Adrenal gland (tissue), 19 donors: ENCODE measurements at places on chromosomes 6 and 20.

DNA sequence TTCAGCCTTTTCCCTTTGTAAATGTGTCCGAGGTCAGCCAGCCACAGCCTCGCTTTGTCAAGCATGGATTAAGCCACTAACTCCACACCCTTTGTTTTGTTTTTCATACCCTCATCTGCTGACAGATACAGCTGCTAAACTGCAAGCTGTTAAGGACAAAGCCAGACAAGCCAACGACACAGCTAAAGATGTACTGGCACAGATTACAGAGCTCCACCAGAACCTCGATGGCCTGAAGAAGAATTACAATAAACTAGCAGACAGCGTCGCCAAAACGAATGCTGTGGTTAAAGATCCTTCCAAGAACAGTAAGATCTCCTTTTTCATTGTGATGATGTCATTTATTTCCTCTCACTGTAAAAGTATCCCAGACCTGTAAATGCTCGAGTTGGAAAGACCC lies 269.3 kb downstream of the ARHGAP18 start:
- no peak for DNase-seq

GRCh38 chr20:11387189-11387754 lies 530.4 kb upstream of the BTBD3 start:
- DNase-seq: no peak

- DNase-seq: no peak
Measured at GRCh38 chr6:49541936-49542335, 8.5 kb upstream of the C6orf141 start.

- DNase-seq: no peak
Measured at GRCh38 chr20:59333260-59333845, 32.9 kb downstream of the EDN3 start.

- DNase-seq: peak; percentile 55
Measured at GRCh38 chr20:53839423-53840176, 230.8 kb downstream of the BCAS1 start.

DNA sequence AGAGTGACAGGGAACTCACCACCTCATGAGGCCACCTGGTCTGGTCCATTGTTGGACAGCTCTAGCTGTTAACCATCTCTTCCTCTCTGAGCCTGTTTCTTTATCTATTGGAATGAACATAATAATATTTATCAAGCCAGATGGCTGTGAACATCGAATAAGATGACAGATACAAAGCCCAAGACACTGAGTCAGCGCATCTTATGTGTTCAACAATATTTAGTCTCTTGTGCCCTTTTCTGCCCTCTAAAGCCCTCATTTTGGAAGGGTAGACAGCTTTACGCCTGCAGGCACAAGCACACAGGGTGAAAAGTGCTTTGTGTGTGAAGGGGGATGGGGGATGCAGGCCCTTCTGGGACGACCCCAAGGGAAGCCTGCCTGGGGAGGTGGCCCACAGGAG lies 164.0 kb downstream of the GRM4 start:
- no peak for DNase-seq

GRCh38 chr20:44279228-44279627 lies 31.8 kb downstream of the FITM2 start:
- DNase-seq: peak; percentile 71

DNA sequence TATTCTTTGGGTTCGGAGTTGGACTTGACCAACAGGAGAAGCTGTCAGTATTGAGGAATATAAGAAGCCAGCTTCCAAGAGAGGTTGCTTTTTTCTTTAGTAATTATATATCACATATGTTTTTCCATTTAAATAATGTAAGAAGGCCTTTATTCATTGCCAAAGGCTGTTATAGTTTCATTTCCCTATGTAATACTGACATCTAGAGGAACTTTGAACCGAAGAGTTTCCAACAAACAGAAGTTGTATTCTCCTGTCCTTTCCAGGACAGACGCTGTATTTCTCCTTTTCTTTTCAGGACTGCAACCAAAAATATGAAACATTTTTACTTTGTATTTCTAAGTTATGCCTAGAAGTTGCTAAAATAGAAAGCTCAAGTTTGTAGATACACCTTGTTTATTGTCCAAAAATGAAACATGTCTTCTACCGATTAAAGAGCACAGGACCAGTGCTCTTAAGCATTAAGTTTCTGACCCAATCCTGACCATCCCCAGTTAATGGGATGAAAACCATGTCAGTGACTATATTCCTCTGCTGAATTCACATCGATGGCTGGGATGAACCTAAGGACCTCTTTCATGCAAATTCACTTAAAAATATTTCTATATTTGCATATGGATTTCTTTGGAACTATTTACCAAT lies 55.1 kb downstream of the MYLK4 start:
- no peak for DNase-seq

GRCh38 chr6:157283330-157283898 lies 39.9 kb downstream of the TMEM242 start:
- DNase-seq: no peak

GRCh38 chr6:79864001-79864400 lies 83.4 kb downstream of the ELOVL4 start:
- no peak for DNase-seq

DNA sequence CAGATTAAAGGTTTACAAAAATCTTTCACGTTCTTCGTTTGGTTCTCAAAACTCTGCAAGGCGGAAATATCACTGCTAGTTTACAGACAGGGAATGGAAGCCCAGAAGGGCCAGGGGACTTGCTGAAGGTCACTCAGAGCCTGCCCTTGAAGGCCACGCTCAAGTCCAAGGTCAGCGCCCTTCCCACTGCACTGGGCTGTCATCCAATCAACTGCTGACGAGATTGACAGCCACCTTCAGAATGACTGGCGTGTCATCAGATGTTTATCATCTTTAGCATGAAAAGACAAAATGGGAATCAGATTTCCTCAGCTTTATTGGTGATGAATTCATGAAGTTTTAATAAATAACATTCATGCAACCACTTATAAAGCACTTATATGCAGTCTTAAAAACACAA lies 16.5 kb downstream of the RNASET2 start:
- DNase-seq: no peak

- DNase-seq: no peak
Measured at GRCh38 chr20:32168184-32168910, 39.2 kb downstream of the PLAGL2 start.

GRCh38 chr6:99092461-99092860 lies 144.7 kb upstream of the FBXL4 start:
- no peak for DNase-seq

DNA sequence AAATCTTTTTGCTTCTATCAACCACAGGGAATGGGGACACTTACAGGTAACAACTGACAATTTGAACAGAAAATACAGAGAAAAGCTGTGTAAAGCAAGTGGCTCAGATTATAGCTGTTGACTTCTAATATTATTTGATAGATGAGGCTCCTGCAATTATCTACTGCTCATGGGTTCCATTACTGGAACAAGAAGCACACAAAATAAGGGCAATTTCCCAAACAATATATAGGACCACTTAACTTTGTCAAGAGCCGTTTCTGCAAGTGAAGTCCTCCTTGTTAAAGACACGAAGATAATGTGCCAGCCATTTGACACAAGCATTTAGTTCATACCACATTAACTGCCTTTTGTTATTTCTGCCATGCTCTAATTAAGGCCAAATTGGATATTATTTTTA lies 315.5 kb upstream of the ARID1B start:
- no peak for DNase-seq

GRCh38 chr6:6682225-6682624 lies 93.7 kb downstream of the LY86 start:
- no peak for DNase-seq

- DNase-seq: no peak
Measured at GRCh38 chr6:83051377-83052172, 14.1 kb downstream of the UBE3D start.

GRCh38 chr20:57987659-57988058 lies 240.8 kb downstream of the ANKRD60 start:
- DNase-seq: no peak

- no peak for DNase-seq
Measured at GRCh38 chr6:162904069-162904663, 176.4 kb downstream of the PACRG start.

DNA sequence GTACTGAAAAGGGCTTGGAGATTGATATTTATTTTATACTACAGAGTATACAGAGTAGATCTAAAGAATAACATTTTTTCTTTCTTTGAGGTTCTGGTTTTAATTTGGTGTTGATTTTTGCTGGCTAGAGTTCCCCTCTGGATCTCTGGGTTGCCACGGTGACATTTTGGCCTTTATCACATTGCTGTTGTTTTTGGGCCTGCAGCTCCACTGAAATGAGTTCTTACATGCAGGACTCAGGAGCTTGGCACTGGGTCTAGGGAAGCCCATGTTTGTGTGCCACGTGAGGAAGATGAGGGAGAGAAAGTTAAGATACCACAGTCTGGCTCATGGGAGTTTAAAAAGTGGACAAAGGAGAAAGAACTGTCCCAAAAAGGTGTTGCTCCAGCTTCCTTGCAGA lies 7.4 kb upstream of the TFAP2C start:
- DNase-seq: no peak

GRCh38 chr20:47007826-47008655 lies 113.4 kb downstream of the EYA2 start:
- DNase-seq: no peak

DNA sequence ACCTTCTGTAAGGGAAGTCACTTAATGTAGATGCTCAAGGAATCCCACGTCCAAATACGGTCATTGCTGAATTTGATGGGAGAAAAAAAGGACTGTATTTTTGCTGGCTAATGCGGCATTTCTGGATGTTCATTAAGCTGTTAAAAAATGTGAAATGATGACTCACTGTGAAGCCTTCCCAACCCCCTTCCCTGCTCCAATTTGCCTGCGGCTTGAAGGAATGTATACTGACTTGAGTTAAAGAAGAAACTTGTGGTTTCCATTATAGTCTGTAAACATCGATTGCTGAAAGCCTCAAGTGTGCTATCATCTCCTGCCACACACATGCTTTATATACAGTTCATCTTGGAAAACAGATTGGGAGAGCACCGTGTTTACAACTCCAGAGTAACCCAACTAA lies 249.1 kb upstream of the JAG1 start:
- no peak for DNase-seq

DNA sequence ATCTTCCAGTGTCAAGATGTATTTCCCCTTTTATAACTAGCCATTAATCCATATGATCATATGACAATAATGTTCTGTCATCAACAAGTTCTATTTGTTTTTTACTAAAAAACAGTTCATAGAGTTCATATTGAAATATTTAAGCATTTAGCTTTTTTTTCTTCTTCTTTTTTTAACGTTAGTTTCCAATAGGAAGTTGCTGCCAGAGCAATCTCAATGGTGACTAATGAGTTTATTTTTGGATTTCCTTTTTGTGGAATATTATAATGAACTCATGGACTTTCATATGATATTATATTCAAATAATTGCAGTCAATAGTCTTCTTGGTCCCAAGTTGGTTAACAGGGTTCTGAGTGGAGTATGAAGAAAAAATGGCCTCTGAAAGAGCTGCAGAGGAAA lies 343.3 kb downstream of the BCKDHB start:
- no peak for DNase-seq

- no peak for DNase-seq
Measured at GRCh38 chr6:56399250-56399671, 151.9 kb upstream of the COL21A1 start.

GRCh38 chr20:4728120-4728760 lies 6.5 kb downstream of the PRND start:
- no peak for DNase-seq

- no peak for DNase-seq
Measured at GRCh38 chr6:35300848-35301247, 3.2 kb downstream of the DEF6 start.

DNA sequence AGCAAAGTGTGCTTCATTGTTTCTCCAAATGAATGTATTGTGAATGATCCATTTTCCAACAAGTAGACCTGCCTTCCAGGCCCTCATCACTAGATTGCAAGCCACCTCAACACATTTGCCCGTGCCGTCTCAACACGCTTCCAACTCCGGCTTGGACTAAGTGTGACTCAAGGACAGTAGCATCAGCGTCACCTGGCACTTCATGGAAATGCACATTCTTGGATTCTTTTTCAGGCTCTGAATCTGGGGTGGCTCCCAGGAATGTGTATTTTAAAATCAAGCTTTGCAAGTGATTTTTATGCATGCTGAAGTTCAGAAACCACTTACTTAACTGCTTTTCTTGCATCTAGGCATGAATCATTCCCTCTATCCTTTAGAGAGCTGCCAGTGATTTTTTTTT lies 129.6 kb upstream of the EEF1E1 start:
- no peak for DNase-seq

DNA sequence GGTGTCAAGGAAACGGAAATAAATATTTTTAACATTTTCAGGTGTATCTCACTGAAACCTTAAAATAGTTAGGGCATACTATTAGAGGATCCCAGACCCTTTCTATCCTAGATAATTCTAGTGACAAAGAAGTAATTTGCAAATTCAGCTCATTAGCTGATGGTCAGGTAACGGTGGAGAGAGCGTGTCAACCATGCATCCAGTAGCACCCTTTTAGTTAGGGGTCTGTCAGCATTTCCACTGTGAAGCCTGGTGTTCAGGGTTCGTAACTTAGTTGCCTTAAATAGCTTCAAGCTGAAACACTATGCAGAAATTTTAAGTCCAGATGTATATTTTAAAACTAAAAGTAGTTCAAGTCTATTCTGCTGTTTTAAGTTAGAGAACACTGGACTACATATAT lies 48.5 kb upstream of the SUPT3H start:
- no peak for DNase-seq

- no peak for DNase-seq
Measured at GRCh38 chr20:63573647-63574131, 350 bp downstream of the HELZ2 start.

- DNase-seq: no peak
Measured at GRCh38 chr6:15871276-15871675, 208.4 kb upstream of the DTNBP1 start.

- no peak for DNase-seq
Measured at GRCh38 chr6:99743647-99744046, 137.0 kb downstream of the PRDM13 start.

DNA sequence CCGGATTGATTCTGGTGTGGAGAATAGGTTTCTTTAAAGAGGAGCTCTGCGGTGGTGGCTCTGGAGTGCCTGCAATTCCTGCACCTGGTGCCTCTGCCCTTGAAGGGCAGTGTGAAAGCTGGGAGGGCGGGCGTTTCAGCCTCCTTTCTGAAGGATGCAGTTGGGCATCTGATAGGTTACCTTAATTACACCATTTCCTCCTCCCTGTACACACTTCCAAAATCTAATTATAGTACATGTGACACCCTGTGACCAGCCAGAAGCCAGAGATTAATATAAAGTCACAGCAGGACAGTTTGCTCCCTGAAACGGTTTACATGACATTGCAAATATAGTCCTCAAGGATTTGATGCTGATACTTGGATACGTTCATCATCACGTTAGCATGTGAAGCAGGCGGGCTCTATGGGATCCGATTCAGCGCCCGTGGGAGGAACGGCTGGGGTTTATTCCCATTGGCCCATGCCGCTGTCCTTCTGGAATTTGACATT lies 548.2 kb downstream of the QKI start:
- DNase-seq: no peak

GRCh38 chr6:147105786-147106185 lies 98.4 kb upstream of the STXBP5 start:
- DNase-seq: no peak

- DNase-seq: no peak
Measured at GRCh38 chr6:56062836-56063235, 184.5 kb downstream of the COL21A1 start.
